ENCODE measurements at places on chromosomes 5 and 9.

DNA sequence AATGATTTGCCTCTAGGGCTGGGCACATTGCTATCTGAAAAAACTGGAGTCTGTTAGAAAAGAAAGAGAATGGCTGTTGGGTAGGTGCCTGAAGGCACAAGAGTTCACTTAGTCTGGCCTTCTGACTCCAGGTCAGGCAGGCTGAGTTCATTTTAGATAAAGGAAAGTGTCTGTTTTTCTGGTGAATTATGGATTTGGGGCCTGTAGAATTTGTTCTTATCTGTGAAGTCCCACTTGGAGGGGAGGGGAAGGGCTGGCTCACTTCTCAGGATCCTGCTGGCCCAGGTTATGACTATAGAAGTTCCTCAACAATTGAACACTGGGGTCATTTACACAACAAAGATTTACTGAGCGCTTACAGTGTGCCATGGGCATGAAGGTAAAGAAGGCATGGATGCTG lies 11.5 kb upstream of the SEPTIN8 start:
- no peak for DNase-seq

DNA sequence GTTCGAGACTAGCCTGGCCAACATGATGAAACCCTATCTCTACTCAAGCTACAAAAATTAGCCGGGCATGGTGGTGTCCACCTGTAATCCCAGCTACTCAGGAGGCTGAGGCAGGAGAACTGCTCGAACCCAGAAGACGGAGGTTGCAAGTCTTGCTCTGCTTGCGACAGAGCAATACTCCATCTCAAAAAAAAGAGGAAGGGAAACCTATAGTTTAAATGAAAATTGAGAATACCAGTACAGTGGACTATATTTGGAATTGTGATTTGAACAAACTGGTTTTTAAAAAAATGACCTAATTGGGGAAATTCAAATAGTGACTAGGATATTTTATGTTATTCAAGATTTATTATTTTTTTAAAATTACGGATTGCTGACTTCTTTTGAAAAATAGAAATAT lies 33.2 kb downstream of the DIAPH1 start:
- no peak for DNase-seq

GRCh38 chr5:2750026-2750757 lies 1.3 kb downstream of the IRX2 start:
- no peak for DNase-seq

GRCh38 chr5:14298126-14298847 lies 155.1 kb downstream of the TRIO start:
- no peak for DNase-seq

- no peak for DNase-seq
These were observed 16.4 kb upstream of the FBP1 start for GRCh38 chr9:94655739-94656138.

- DNase-seq: peak; percentile 65
These were observed at the start of gene TNFSF8 for GRCh38 chr9:114930056-114930812. Gene TNFSF8 (minus strand): TSS chr9:114930591. CDS start chr9:114930303, 288 bp downstream.

- DNase-seq: no peak
These were observed 13.3 kb upstream of the LPCAT1 start for GRCh38 chr5:1536871-1537602.

DNA sequence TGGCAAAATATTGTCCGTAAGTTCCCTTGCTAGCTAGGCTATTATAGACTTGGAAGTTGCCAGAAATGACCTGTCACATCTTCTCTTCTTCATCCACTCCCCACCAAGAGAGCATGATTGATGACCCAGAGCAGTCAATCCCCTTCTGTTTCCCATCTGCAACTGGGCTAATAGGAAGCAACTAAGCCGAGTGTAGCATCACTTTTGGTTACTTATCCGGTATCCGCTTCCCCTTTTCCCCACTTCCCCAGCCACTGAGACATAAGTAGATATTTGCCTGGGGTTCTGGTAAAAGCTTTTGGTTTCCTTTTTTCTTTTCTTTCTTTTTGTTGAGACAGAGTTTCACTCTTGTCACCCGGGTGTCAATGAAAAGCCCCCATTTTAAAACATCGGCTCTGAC lies 29.4 kb upstream of the LIFR start:
- DNase-seq: no peak

DNA sequence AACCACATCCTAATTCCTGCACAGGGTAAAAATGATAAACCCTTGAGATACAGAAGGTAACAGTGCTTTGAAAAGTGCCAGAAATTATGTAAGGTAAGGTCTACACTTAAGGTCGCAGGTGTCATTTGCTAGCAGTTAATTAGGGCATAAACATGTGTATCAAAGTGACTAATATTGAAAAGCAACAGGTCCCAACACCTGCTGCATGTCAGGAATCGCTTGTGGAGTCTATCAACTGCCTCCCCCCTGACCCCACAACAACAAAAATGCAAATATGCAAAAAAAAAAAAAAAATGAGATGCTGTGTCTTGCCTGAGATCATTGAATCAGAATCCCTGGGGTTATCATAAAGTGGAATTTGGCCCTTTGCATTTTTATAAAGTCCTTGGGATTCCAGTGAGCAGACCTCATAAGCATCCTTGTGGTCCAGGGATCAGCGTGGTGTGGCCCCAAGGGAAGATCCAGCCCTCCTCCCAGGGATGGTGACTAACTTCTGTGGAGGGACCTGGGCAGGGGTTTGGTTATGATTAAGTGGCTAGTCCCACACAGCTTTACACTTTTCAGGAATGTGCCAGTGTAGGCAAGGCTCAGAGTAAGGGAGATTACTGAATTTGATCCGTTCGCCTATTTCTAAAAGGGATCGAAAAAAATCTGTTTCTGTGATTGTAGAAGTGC lies 92.5 kb upstream of the TNFSF8 start:
- DNase-seq: no peak

DNA sequence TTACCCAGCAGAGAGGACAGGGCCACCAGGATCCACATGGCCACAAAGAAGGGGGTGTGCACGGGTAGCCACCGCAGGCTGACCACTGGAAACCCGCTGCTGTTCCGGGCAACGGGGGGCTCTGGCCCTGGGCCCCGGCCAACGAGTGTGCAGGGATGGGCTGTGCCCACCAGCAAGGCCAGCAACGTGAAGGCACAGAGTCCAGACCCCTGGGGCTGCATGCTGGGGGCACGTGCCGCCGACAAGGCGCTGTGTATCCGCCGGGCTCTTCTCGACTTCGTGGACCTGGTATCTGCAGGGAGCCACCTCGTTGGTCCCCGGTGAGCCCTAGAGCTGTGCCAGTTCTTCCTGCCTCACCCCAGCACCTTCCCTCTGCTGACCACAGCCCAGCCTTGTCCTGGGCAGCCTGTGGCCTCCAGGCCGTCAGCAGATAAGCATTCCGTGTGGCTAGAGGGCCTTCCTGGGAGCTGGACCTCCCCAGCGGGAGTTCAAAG lies 42.2 kb upstream of the CEP72 start:
- no peak for DNase-seq

- DNase-seq: no peak
These were observed 22.4 kb upstream of the SMIM15 start for GRCh38 chr5:61184708-61185107.

- DNase-seq: no peak
These were observed 57.1 kb upstream of the IZUMO3 start for GRCh38 chr9:24602693-24603352.

GRCh38 chr5:169294621-169295020 lies 6.3 kb downstream of the SLIT3 start:
- no peak for DNase-seq

DNA sequence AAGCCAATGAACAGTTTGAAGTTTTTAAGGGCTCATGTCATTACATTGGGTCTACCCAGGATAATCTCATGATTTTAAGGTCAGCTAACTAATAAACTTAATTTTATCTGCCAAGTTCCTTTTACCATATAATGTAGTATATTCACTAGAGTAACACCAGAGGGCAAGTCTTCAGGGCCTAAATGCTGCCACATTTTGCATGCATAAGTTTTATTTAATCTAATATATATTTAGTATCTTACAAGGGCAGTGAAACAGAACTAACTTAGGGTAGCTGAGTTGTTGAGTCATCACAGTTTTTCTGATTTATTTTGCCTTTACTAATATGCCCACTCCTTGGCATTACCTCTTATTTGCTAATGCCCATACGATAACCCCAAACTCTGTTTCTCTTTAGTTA lies 8.1 kb upstream of the APC start:
- DNase-seq: no peak

DNA sequence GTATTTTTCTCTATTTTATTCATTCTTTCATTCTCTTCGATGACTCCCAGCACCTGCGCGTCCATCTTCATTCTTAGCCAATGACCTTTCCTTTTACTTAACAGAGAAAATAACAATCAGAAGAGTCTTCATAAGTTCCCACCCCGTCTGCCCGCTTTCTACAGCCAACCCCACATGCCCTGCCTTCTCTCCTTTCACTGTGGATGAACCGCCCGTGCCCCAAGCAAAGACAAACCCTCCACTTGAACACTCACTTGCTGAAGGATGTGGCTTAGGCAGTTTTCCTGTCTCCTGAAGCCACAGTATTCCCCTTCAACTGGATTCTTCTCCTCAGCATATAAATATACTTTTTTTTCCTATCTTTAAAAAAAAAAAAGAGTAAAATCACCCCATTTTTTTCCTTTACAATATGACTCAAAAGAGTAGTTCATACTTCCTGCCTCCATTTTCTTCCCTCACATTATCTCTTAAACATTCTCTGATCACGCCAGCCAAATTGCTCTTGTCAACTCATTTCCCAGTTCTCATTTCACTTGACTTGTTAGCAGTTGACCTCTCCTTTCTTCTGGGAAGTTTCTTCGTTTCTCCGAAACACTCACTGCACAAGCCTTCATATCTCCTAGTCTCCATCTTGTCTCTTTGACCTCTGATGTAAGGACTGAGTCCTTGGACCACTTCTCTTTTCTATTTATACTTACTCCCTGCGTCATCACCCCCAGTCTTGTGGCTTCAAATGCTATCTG lies 11.1 kb downstream of the NIPSNAP3B start:
- DNase-seq: no peak

- DNase-seq: no peak
These were observed 401.3 kb downstream of the BRINP1 start for GRCh38 chr9:118967901-118968300.

- no peak for DNase-seq
These were observed 164.6 kb upstream of the PPP1R2B start for GRCh38 chr5:156685481-156685880.

DNA sequence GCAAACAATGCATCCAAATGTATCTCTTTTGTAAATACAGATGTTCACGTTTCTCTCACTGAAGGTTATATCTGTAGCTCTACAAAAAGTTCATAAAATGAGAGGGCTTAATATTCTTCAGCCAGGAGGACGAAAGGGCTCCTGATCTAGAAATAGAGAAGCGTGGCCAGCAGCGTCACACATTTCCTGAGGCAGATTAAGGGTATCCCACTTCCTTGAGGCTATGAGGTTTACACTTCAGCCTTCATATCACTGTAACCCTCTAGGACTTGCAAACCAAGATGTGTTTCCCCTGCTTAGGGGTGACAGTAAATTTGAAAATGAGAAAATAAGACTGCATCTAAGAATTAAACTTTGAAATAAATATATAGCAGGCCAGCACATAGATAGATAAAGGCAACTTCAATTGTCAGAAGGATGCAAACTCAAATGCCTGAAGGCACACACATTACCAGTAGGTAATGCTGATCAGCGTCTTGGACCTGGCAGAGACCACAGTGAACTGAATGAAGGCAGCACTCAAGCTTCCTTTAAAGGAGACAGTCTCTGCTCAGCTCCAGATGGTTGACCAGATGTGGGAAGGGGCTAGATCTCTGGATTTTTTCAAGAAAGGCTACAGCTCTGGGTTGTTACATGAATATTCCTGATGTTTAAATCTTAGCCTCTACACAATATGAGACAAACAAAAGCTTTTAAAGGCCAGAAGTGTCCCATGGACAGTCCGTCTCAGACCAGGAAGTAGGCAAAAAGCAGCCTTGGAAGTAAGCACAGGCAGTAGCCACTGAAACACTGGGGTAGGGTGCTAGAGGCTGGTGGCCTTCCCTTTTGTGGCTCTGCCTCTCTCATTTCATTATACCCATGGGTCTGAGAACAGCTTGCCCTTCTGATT lies 197.7 kb downstream of the MCTP1 start:
- no peak for DNase-seq

GRCh38 chr5:2534970-2535369 lies 216.5 kb downstream of the IRX2 start:
- no peak for DNase-seq

GRCh38 chr9:80378669-80379293 lies 807.0 kb downstream of the TLE4 start:
- no peak for DNase-seq

DNA sequence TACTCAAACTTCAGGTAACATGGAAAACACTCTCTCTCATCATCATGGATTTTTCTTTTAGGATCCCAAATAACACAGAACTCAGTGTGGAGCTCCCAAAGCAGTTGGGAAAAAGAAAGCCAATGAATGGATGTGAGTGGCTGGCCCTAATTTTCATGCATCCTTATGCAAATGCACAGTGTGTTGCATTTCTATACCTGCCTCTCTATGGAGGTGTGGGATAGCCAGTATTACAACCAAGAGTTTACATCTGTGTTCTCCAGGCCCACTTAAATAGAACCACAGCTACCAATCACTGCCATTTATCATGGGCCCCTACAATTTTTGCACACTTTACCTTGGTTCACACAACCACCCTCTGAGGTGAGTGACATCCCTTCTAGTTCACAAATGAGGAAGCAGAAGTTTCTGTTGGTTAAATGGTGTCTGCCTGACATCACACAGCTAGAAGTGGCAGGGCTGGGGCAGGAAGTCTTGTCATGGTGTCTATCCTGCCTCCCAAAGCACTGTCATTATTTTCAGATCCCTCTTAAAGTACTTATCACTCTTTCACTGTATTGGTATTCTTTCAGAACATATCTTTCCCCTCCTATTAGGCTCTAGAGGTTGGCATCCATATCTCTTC lies 17.3 kb downstream of the MAMDC2 start:
- DNase-seq: no peak

DNA sequence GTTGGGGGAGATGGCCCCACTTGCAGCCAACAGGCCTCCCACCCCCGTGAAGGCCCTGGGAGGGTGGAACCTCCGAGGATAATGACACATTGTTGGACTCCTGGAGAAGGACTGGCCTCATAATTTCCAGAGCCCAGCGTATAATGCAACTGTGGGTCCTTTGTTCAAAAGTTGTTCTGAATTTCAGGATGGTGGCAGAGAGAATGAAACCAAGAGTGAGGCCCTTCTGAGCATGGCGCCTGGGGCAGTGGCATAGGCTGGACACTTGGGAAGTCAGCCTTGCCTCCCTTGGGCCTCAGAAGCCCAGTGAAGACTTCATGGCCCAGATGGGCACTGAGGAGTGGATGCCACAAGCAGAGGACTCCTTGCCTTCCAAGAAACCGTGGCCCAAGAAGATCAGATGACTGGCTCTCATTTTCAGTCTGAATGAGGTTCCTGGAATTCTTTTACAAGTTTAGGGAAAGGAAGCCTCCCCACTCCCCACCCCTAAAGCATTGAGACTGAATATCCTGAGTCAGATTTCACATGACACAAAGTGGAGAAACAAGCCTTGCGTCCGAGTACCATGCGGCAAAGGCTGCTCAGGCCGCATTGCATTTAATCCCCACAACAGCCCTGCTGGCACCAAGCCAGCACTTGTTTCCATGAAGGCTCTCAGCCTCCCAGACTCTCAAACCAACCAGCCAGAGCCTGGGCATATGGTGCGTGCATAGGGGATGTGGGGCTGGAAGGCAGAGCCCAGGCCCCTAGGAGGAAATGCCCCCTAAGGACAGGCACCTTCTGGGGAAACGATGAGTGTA lies 96.7 kb upstream of the SMIM23 start:
- DNase-seq: no peak
